ENCODE measurements at places on chromosomes 13 and 19.

DNA sequence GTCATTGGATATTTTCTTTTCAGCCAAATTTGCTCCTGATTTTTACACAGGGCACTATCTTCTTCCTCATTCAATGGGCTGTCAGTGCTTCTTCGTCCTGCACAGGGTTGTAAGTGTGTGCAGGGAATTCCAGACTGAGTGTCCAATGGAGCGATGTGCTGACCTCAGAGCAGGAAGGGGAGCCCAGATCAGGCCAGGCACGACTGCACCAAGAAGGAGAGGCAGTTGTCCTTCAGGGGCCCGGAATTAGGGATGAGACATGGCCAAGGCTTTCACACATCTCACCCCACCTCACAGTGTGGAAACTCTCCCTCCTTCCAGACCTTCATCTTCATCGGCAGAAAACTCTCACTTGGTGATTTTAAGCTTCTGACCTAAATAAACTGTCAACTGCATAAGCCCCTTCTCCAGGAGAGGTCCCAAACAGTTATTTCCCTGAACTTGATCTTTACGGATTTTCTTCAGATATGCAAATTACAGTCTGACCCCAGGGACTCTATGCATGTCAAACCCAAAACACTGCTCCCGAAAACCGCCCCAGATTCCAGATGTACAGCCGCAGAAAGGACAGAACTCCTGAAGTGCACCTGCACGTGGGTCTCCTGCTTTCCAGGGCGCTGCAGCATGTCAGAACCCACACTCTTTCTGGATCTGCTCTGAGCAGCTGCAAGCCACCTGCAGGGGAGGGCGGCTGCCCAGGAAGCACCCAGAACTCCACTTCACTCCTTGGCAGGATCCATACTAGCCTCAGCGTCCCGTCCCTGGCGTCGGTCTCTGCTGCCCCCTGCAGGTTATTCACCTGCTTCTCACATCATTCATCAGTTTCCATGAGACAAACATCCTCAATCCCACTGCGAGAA is 625 bp upstream of the ZNF20 start:
- DNase-seq: peak; percentile 85

DNA sequence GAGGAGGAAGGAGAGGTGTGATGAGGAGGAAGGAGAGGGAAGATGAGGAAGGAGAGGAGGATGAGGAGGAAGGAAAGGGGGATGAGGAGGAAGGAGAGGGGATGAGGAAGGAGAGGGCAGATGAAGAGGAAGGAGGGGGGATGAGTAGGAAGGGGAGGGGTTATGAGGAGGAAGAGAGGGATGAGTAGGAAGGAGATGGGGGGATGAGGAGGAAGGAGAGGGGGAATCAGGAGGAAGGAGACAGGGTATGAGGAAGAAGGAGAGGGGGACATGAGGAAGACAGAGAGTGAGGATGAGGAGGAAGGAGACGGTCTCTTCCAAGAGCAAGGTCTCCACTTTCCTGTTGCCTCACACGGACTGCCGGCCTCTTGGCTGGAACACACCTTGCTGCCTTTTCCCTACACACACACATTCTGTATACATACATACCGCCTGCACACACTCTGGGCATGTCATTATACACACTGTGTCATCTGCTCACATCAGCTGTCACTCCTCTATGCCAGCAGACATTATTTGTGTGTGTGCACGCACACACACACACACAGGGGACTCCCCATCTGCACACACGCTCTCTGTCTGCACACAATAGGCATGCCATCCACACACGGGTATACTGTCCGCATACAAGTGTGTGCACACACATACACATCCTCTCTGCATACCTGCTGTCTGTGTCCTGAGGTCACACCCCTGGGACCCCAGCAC is 11.1 kb upstream of the VSTM2B start:
- no peak for DNase-seq

- DNase-seq: no peak
These were observed 394.3 kb downstream of the FOXO1 start for GRCh38 chr13:40271931-40272775.

- DNase-seq: no peak
These were observed 5.3 kb downstream of the SLC27A1 start for GRCh38 chr19:17475541-17476115.

DNA sequence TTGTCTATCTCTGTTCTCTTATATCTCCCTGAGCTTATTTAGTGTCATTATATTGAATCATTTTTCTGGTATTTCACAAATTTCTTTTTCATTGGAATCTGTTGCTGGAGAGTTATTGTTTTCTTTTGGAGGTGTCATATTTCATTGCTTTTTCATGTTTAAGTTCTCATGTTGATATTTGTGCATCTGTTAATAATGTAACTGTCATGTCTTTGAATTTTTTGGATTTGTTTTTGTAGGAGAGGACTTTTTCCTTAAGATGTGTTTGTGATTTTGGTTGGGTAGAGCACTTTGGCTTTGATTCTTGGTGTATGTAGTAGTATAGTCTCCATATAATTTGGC is 64.0 kb downstream of the DNAJC3 start:
- DNase-seq: no peak

Measured in COR-L47 (cell line).